ENCODE measurements at places on chromosomes 2 and 18.
A peak's percentile ranks its signal among the peaks of the same experiment; 100 is the strongest.

DNA sequence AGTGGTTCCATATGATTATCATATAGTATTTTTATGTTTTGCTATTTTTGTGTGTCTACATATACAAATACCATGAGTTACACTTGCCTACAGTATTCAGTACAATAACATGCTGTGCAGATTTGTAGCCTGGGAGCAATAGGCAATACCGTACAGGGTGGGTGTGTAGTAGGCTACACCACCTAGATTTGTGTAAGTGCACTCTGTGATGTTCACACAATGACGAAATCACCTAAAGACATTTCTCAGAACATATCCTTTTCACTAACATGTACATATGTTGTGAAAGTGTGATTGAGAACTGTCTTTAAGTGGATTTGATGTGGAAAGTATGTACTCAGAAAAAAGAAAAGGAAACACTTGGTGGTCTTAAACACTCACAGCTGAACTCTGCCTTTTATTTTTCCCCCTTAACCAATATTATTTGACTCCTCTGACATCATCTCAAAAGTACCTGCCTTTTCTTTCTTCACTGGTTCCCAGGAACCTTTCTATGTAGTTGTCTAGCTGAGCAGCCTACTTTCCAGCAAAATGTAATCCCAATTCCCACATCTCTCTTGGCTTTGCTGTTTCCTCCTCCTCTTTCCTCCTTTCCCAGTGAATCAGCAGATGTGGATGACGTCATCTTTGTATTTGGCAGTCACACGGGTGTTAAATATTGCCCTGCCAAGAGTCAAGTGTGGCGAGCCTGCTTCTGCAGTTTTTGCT lies 47.7 kb downstream of the OSBPL6 start:
- peak; percentile 87 for DNase-seq

DNA sequence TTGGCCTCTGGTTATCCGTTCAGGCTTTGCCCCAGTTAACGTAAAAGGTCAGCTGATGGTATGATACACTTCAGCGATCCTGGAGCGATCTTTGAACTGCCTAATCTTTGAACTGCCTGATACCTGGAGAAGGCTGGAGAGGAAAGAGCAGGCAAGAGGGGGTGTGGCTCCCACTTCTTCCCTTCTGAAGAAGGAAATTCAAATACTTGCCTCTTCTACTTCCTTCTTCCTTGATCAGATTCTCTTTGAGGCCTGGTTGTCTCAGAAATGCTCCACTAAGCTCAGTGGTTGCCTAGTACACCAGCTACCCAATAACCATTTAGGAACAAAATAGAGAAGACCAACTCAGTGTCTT lies 619 bp downstream of the GALM start:
- DNase-seq = no peak

GRCh38 chr2:232073026-232073425 lies 111.5 kb downstream of the DIS3L2 start:
- DNase-seq = no peak

DNA sequence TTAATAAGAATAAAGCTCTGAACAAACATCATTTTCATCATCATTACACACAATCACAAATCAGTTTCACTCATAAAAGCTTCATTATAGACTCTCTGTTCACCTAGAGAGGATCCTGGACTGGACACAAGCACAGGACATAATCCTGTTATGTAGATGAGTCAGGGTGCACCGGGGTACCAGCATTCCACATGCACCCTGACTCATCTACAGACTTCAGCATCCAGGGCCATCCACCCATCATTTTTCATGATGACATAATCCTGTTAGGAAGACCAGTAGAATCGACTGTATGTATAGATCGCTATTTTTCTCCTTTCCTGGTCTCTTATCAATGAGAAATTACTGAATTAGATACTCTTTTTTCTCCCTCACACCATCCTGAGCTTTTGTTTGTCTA lies 73.7 kb upstream of the PIK3C3 start:
- DNase-seq = peak; percentile 22

DNA sequence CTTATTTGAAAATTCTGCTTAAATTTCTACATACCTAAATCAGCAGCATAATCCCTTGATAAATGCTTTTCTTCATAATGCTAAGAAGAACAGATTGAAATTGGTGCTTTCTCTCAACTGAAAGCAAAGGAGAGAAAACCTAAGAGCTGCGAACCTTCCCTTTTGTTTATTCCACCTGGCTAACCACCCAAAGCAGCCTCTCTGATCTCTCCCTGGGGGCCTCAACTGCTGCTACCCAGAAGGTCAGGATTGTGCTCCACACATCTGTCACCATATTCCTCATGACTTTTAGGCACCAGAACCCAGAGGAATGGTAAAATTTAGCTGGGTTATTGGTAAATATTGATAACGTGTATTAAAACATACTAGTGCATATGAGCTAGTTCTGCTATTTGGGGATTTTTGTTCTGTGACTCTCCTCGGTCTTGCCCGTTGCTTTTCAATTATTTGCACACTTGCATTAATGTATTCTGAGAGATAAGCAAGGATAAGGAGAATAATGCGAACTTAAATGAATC lies 334.1 kb downstream of the RIT2 start:
- DNase-seq = no peak

DNA sequence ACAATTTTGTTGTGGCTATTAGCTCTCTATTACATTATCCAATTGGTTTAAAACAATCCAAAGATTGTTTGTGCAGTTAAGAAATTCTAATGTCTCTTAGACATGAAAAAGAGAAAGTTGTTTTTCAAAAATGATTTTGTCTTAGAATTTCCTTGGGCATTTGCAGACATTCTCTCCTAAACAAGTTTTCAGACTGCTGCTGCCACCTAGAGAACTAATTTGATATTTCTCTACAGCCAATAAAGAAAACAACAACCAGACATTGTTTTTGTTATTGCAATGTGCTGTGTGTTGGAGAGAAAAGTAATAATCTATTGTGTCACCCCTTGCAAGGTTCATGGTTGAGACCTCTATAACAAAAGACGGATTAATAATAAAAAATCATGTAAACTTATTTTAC lies 119.0 kb upstream of the SYT4 start:
- peak; percentile 66 for DNase-seq

DNA sequence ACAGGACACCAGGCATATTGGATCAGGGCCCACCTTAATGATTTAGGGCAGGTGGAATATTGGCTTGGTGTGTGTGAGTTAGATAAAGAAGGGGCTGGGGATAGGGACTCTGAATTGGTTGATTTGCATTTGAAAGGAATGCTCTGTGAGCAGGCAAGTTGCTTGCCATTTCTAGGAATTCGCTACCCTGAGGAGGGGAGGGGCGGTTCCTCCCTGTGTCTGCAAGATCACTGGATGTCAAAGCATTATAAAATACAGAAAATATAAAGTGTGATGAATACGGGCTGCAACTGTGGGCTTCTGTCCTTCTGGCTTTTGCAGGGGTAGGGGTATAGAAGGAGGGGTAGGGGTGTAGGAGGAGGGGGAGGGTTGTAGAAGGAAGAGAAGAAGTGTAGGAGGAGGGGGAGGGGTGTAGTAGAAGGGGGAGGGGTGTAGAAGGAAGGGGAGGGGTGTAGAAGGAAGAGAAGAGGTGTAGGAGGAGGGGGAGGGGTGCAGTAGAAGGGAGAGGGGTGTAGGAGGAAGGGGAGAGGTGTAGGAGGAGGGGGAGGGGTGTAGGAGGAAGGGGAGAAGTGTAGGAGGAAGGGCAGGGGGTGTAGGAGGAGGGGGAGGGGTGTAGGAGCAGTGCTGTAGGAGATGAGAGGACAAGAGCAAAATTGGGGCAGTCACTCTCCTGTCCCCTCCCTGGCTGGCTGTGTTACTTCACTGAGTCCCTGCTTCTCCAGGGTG lies 238.0 kb upstream of the COPS8 start:
- no peak for DNase-seq

DNA sequence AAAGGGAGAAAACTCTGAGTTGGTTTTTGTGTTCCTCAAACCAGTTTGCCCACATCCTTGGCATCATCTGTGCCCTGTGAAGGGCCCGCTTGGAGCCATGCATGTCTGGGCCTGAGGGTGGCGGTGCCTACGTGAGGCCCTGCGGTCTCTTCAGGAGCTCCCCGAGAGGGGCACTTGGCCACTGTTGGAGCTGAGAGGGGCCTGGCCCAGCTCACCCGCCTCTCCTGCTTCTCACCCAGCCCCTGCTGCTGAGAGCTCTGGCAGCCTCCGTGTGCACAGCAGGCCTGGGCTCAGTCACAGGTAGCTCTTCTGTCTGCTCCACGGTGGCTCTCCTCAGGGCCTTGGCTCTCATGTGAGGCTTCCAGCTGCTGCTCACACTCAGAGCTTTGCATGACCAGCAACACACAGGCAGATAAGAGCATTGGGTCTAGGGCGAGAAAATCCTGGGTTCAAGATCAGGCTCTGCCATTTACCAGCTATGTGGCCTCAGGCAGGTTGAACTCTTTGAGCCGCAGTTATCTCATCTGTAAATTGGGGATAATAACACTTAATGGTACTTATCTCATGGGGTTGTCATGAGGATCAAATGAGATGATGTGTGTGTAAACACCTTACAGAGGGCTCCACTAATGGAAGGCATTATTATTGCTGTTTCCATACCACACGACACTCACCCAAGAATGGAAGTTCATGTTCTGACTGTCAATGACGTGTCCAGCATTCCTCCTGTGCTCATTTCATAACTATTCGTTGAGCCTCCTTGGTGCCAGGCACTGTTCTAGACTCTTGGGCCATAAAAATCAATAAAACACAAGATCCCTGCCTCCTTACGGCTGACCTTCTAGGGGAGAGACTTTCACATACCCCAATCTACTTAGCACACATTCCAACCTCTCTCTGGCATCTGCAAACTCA lies 41.6 kb upstream of the PLB1 start:
- no peak for DNase-seq

DNA sequence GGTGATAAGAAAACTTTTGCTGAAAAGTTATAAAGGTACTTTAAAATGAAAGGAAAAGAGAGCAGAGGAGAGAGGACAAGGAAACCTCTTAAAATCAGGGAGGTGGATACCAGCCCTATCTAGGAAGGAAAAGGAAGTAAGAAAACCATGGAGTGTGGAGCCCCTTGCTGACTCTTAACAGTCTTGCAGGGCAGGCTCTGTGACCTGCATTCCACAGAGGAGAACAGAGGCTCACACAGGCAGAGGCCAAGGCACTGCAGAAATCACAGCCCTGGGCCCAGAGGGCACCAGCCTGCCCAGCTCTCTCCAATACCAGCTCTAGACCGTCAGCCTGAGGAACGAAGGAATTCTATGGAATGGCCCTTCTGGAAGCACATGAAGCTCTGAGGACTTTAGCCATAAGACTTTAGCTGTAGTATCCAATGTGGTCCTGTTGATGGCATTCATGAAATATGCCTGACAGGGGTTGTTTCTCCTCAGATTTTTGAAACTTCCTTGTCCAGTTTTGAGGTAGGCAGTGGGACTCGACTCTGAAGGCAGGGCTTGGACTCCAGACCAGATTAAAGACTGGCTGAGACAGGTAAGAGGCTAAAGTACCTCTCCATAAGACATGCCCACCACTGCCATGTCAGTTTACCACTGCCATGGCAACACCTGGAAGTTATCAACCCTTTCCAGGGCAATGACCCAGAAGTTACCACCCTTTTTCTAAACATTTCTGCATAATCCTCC lies 216.3 kb downstream of the ANAPC1 start:
- peak; percentile 83 for DNase-seq

- no peak for DNase-seq
These were observed 724.7 kb downstream of the METTL4 start for GRCh38 chr18:1846640-1847039.

GRCh38 chr2:219297766-219298456 lies 11.3 kb downstream of the PTPRN start:
- no peak for DNase-seq

DNA sequence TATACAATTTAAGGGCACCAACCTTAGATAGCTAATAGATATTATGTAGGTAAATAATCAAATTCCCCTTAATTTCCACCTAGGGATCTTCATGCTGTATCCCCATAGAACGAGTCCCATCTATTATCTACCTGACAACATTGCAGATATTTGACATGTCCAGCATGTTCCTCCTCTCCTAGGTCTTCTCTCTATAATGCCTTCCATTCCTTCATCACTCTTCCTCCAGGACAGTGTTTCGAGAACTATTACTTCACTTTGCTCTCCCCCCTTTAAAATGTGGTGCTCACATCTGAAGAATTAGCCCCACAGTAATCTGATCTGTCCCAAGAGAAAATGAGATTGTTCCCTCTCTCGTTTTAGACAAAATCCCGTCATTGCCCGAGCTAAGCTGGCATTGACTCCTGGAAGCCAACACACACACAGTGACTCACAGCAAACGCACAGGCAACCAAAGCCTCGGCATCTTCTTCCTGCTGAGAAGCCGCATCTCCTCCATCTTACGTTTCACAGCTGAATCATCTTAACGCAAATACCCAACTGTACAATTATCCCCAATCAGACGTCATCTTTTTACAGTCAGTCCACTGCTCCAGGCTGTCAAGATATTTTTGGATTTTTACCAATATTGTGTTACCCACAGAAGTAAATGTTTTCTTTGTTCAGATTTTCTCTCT lies 162.9 kb upstream of the AGAP1 start:
- peak; percentile 76 for DNase-seq

DNA sequence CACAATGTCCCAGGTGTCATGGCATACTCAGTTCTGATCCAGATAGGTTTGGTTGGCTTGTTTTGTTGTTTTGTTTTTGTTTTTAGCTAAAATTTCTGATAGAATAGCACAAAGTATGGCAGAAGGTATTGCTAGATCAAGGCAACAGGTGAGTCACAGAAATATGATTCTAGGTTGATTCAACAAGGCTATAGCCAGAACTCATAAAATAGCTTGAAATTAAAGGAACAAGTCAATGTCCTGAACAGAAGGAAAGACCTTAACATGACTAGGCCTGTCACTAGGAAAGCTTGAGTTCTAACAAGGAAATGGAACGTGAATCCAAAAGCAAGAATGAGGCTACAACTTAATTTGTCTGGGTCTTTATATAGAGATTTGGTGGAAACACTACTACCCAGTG lies 157.1 kb downstream of the GALNT3 start:
- DNase-seq = no peak

DNA sequence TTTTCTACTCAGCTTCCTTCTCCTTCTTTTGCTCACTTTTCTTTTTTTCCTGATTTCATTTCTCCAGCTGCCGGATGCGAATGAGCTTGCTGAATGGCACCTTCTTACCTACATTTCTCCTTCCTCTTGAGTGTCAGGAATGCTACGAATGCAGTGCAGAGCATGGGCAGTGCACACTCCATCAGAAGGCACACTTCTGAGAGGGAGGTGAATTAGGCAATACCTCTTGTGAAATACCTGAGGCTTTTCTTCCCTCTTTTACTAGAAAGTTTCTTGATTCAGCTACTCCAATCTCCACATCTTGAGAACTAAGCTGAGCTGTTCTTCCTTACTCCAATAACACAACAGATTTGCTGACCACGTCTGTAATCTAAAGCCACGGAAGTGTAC lies 51.1 kb downstream of the PLEKHM3 start:
- no peak for DNase-seq
